ENCODE measurements at places on chromosomes 2 and 18. TPM values are rescaled to one million over a fixed set of nuclear protein-coding genes. Genes with fewer than 3 reads are reported as not detected.

GPR155 gene
- total RNA-seq: 19.2 TPM

IRS1 gene
- total RNA-seq: 6.3 TPM

HOXD3 gene
- total RNA-seq: not detected

RAD51AP2 gene
- total RNA-seq: not detected

TSN gene
- 65.0 TPM for total RNA-seq

ALPI gene
- not detected for total RNA-seq

ADRA2B gene
- total RNA-seq: 0.07 TPM

RALBP1 gene
- 41.7 TPM for total RNA-seq

TMEM182 gene
- total RNA-seq: 2.2 TPM

GPD2 gene
- 18.7 TPM for total RNA-seq

CHRNG gene
- total RNA-seq: not detected

TUBA3E gene
- total RNA-seq: not detected

PROKR1 gene
- total RNA-seq: 0.05 TPM

COLEC11 gene
- not detected for total RNA-seq

NR4A2 gene
- total RNA-seq: 5.5 TPM

Data from T-helper 1 cell treated with Interleukin-12 subunit alpha and Interleukin-12 subunit beta and Interleukin-4 antibody, amounts not matched to agents 30 ng/mL and 1 ng/mL, for 36 hours (primary cell).